Renal cortex interstitium (tissue), 15 donors: ENCODE measurements at places on chromosomes 12 and 14. TPM values are rescaled to one million over a fixed set of nuclear protein-coding genes. Genes with fewer than 3 reads are reported as not detected.

Gene LRRIQ1
- polyA plus RNA-seq, result 31.2 TPM

Gene OAS2
- polyA plus RNA-seq, result 5.9 TPM

Gene ZNF605
- polyA plus RNA-seq, result 23.6 TPM

Gene RDH12
- polyA plus RNA-seq, result 0.32 TPM

Gene CCDC197
- not detected for polyA plus RNA-seq

Gene CACNA2D4
- polyA plus RNA-seq, result 2.5 TPM

Gene TSPAN8
- polyA plus RNA-seq, result 34.8 TPM

Gene BCL2L14
- 0.40 TPM for polyA plus RNA-seq

Gene TMEM63C
- polyA plus RNA-seq, result 1.1 TPM

Gene SOAT2
- 2.0 TPM for polyA plus RNA-seq

Gene KRT2
- not detected for polyA plus RNA-seq

Gene SLC7A7
- polyA plus RNA-seq, result 119 TPM

Gene MSI1
- polyA plus RNA-seq, result 27.3 TPM

Gene AP4S1
- polyA plus RNA-seq, result 15.9 TPM

Gene HCAR2
- polyA plus RNA-seq, result 0.22 TPM

Gene JPH4
- 11.6 TPM for polyA plus RNA-seq

Gene IRAK3
- polyA plus RNA-seq, result 3.2 TPM

Gene NOS1
- 1.4 TPM for polyA plus RNA-seq

Gene MAP1LC3B2
- polyA plus RNA-seq, result 10.8 TPM

Gene ESRRB
- polyA plus RNA-seq, result 9.6 TPM

Gene ZFHX2
- polyA plus RNA-seq, result 7.4 TPM

Gene SYT10
- 0.89 TPM for polyA plus RNA-seq

Gene KRT72
- polyA plus RNA-seq, result 0.12 TPM

Gene ADAMTS20
- 0.81 TPM for polyA plus RNA-seq

Gene TPPP2
- 3.6 TPM for polyA plus RNA-seq

Gene CLEC1B
- polyA plus RNA-seq, result 0.48 TPM
